GM12891 (cell line): ENCODE measurements at places on chromosomes 5 and 9.

GRCh38 chr5:74570250-74570649, 70.3 kb downstream of the ENC1 start:
- no peak for DNase-seq

DNA sequence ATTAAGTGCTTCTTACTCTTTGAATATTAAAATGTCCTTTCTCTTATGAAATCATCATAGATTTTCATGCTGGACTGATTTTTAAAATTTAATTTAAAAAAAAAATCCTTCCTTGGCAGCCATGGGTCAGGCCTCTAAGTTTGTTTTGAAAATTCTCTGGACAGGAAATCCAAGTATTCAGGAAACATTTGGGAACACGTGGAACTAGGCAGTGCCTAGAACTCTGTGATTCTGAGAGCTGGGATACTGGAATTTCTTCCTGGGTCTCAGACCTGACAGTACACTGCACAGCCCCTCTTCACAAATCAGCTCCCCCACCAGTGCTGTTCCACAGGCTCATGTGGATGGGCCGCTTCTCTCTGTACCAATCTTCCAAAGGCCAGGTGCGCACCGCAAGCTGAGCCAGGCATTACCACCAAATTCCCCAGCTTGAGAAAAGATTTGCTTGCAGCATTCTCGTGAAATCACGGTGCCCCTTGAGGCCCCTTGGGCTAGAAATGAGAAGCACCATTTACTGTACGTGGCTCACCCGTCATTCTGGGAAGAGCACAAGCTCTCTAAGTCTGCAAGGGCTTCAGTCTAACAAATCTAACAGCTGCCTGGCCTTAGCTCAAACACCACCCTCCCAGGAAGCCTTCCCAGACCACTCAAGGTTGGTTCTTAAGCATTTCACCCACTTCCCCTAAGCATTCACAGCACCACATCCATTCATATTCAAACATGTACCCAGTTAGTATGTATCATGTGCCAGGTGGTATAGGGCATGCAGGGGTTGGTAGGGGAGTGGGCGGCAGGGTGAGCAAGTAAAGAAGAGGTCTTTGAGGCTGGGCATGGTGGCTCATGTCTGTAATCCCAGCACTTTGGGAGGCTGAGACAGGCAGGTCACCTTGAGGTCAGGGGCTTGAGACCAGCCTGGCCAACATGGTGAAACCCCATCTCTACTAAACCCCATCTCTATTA, 26.5 kb downstream of the B4GALT1 start:
- DNase-seq, result no peak

DNA sequence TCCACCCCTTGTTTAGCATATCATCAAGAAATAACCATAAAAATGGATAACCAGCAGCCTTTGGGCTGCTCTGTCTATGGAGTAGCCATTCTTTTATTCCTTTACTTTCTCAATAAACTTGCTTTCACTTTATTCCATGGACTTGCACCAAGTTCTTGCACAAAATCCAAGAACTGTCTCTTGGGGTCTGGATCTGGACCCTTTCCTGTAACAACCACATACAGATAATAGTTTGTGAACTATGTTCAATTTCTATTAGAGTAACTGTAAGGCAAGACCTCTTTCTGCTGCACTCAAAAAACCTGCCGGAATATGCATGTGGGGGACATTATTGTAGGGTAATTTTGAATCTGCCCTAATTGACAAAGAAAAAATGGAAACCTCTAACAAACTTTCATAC, 66.9 kb upstream of the TMEM215 start:
- DNase-seq, result no peak

GRCh38 chr5:53116597-53116996, 7.0 kb upstream of the MOCS2 start:
- no peak for DNase-seq

GRCh38 chr5:127865273-127865672, 162.1 kb downstream of the CCDC192 start:
- no peak for DNase-seq

GRCh38 chr5:102792705-102793104, 37.6 kb downstream of the PAM start:
- DNase-seq, result no peak

- DNase-seq, result no peak
Observed at GRCh38 chr5:126849101-126849678, 72.3 kb downstream of the LMNB1 start.

DNA sequence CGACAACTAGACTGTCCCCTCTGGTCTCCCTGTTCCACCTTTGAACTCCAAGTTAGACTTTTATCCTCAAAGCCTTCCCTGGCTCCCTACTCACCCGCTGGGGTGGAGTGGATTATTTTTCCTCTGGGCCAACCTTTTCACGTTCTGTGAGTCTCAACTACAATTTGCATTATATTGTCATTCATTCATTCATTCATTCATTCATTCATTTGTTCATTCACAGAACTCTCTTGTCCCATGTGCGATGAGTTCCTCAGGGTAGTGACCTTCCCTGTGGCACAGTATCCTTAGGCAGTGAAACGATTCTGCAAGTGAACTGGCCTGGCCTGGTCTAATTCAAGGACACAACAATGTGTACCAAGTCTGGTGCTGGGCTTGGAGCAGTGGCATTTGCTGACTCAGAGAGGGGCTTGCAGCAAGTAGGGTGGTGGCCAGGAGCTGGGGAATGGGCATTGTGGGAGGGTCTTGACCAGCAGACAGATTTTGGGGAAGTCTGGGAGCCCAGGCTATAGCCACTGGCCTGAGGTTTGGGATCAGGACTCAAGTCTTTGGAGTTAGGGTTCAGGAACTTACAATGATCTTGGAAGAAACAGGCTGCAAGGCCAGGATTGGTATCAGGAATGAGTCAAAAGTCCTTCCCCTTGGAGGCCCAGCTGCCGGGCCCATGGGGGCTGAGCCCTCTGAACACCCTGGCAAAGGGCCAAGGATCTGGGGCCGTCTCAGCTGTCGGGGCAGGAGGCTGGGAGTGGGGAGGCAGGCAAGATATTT, 37.2 kb upstream of the COL15A1 start:
- no peak for DNase-seq

DNA sequence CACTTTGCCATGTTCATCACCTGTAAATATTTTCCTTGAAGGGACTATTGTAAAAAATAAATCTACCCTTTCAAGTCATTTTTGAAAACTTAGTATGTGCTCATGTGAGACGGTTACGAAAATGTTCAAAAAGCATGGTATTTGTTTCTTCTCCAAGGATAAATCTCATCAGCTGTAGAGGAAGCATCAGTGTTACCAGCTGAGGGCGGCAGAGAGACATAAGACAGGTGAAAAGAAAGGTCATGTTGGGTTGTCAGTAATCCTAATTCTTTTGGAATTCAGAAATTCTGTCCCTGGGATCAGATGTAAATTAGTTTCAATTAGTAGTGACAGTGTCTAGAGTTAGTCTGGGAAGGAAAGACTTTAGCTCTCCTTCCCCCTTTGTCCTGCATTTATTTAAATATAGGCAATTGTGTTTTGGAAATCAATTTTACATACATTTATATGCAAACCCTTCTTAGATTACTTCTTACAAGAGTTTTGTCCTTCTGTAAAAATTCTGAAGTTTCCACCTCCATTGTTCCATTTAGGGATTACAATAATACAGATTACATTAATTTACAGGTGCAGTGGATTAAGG, 791.9 kb upstream of the CDH6 start:
- no peak for DNase-seq
